G401 (cell line): ENCODE measurements at places on chromosomes 7 and 10.

GRCh38 chr10:11193001-11193551, 175.4 kb downstream of the CELF2 start:
- no peak for DNase-seq

DNA sequence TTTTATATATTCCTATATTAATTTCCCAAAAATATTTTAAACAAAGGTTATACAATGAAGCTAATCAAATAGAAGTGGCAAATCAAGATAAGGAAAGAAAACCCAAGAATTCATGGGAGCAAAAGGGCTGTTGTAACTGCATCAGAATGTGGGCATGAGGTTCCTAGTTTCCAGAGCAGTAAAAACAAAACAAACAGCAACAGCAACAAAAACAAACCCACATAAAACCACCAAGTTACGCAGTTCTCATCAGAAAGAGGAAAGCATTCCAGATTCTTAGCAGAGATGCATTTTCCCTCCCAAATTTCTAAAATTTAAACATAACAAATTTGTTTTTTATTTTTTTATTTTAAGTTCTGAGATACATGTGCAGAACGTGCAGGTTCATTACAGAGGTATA, 34.8 kb upstream of the MSMB start:
- no peak for DNase-seq

- DNase-seq, result no peak
These were observed 102.9 kb downstream of the MPP7 start for GRCh38 chr10:28199941-28200340.

DNA sequence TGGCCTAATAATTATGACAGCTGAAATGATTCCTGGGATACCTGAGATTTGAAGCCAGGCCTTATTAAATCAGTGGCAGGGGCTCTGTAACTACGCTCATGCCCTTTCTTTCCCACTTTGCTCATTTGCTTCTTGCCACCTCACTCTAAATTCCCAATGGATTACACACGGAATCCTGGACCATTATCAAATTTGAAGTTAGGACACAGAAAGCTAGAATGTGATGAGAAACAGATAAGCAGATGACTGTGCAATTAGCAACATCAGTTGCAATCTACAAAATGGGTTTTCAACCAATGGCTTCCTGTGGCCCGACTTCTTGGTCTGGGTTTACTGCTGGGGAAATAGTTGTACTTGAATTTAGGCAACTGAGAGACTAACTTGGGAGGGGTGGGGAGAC, 374.3 kb downstream of the INHBA start:
- DNase-seq, result no peak

GRCh38 chr10:116324951-116325635, 845 bp downstream of the CCDC172 start:
- no peak for DNase-seq

DNA sequence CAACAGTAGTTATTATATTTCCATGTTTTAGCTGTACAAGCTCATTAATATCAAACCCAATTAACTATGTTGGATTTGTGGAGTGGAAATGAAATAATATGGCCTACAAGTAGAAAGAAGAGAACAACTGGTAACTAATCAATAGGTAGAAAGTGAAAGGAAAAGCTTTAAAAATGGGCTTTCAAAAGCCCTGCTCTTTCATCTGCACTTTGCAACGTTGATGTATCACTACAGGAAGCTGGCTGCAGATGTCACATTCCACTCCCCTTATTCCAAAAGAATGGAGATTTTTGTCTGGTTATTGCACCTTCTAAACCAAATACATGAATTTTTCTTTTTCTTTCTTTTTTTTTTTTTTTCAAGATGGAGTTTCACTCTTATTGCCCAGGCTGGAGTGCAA, 11.7 kb upstream of the MKI67 start:
- DNase-seq, result no peak

GRCh38 chr7:18289788-18290187, 205.8 kb upstream of the HDAC9 start:
- DNase-seq, result no peak

GRCh38 chr10:120657371-120657770, 193.8 kb upstream of the WDR11 start:
- DNase-seq, result peak; percentile 26

DNA sequence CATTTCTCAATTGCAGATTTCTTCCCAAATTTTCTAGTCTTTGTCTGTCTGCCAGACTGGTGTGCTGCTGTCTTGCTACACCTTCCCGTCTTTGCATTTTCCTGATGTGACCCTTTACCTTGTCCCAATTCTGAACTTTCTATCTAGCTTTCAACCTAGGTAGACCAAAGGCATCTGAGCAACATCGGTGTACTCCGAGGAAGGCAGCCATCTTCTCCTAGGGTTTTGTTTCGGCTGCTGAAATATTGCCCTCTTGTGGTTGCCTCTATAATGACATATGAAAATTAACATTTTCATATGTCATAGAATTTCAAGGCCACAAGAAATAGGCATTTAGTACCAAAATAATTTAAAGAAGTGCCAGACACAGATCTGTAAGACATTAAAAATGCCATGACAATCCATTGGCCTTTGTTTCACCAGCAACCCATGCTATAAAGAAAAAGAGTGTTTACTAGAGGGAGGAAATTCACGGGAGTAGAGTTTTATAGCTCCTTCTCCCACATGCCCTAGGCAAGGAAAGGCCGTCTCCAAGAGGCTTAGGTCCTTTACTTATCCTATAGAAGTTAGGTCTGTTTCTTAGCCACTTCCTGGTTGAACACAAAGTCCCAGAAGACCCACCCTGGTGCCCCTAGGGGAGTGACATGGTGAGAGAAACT, 23.4 kb downstream of the OR9A2 start:
- peak; percentile 25 for DNase-seq

DNA sequence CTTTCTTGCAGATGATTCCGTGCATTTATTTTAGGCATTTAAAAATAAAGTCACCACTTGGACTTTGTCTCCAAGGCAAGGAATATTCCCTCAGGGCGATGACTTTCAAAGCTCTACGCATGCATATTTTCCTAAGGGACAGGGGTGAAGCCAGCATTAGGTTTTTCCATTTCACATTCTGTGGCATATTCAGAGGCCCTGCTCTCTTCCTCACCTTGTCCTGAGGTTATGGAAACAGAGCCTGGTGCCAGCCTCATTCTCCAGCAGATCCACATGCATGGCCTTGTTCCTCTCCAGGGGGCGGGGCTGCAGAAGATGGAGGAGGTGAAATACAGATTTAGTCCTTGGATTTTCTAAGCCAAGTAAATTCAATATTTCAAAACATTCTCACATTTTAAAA, 11.6 kb upstream of the LYZL1 start:
- DNase-seq, result no peak

DNA sequence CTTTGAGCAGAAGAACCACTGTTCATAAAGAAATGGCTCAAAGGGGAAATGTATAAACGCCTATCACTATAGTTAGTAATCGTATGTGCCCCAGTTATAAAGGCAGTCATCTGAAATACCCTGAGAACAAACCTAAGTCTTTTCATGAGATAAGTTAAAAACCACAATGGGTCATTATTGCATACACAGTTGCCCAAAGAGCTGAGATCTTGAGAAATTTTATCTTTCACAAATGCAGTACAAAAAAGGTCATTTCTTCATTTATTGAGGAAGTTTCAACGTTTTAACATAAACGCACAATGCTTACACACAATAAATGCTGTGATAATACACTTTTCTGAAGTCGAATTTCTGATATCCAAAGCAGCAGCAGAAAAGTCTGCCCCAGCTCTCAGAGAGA, 114.4 kb downstream of the MICU1 start:
- DNase-seq, result no peak

GRCh38 chr7:153902862-153903261, 149.3 kb upstream of the DPP6 start:
- DNase-seq, result no peak

GRCh38 chr7:124908259-124908658, 21.4 kb downstream of the POT1 start:
- DNase-seq, result no peak

- peak; percentile 46 for DNase-seq
These were observed 13.6 kb upstream of the ITGB1 start for GRCh38 chr10:32971536-32972091.

- DNase-seq, result no peak
These were observed 70.2 kb downstream of the PRTFDC1 start for GRCh38 chr10:24882047-24882698.

DNA sequence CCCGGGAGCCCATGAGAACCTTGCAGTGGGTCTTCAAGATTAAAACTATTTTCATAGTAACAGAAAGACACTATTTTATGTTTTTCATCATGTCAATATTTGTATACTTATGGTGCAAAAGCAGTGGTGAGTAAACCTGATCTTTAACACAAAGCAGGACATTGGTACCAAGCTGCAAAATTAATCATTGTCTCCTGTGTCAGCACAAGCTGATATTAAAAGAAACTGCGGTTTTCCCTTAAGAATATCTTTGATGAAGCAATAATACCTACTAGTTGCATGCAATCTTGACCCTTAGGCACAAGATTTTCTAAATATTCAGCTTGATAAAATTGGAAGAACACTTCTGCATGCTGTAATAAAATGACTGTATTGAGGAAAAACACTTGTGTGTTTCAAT, 121.7 kb downstream of the MDFIC start:
- no peak for DNase-seq

- DNase-seq, result no peak
These were observed 65.2 kb downstream of the ZMYND11 start for GRCh38 chr10:200405-200804.

DNA sequence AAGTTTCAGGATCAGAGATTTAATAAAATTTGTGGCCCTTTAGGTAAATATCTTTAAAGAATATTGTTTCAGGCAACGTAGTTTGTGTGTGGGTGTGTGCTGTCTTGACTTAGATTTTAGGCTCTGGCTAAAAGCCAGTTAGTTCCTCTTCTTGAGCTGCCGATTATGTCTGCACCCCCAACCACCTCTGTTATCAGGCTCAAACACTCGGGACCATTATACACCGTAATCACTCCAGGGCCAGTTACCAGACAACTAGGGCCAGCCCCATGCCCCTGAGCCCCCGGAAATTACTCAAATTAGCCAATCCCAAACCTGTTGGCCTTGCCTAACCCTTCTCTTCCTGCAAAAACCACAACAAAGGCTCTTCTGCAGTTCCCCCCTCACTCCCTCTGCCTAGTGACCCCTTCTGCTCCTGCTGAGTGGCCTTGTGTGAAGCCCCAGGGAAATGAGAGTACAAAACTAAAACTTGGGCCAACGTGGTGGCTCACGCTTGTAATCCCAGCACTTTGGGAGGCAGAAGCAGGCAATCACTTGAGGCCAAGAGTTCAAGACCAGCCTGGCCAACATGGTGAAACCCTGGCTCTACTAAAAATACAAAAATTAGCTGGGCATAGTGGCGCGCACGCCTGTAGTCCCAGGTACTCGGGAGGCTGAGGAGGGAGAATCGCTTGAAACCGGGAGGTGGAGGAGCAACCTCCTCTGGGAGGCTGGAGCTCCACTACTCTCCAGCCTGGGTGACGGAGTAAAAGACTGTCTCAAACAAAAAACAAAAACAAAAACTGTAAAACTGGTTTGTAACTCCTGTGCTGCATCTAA, 9.2 kb upstream of the HNRNPF start:
- no peak for DNase-seq

DNA sequence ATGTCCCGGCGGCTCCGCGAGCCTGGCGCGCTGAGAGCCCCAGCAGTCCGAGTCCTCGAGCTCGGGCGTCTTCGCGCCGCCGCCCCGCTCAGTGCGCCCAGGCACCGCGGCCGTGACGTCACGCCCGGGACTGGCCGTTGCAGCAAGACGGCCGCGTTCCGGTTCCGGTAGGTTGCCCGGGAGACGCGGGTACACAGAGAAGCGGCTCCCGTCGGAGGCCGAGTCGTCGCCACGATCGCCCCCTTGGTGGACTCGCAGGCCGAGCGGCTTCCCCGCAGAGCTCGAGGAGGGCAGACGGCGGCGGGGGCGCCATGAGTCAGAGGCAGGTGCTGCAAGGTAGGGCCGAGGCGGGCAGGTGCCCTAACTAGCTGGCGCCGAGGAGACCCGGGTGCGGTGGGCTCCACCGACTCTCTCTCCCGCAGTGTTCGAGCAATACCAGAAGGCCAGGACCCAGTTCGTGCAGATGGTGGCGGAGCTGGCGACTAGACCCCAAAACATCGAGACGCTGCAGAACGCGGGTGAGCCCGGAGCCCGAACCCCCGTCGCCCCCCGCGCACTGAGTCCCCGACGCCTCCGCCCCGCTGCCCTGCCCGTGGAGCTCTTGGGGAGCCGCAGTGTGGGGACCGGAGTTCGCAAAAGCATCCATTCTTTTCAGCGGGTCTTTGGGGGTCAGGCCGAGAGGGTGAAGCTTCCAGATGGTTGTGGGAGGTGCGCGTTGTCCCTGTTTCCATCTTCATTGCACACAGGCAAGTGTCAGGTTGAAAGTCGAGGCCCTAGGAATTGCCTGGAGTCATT, at the start of gene SPAG6:
SPAG6 (plus strand) TSS at position 196 of the 795 bp plus-strand sequence; CDS start at position 312, 116 bp downstream.
- DNase-seq, result no peak

- DNase-seq, result peak; percentile 48
These were observed 163.7 kb downstream of the SEMA3D start for GRCh38 chr7:85023066-85023712.

DNA sequence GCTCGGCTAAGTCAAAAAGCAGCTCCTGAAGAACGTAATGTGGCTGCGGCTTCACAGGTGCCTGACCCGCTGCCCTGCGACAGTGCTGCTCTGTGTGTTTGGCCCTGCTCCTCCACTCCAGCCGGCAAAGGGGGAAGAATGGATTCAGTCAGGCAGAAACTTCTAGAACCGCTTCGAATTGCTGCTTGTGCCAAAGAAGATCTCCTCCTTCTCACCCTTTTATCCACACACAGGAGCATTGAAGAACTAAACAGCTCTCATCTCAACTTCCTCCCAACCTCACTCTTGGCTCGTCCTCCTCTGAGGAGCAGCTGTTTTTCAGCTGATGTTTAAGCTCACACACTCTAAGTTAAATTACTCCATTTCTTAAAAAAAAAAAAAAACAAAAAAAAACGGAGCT, 651.4 kb downstream of the INHBA start:
- DNase-seq, result no peak

- no peak for DNase-seq
These were observed 30.1 kb upstream of the CNPY1 start for GRCh38 chr7:155576416-155576815.
